ENCODE measurements at places on chromosomes 2 and 18. TPM values are rescaled to one million over a fixed set of nuclear protein-coding genes. Genes with fewer than 3 reads are reported as not detected.

Gene TLX2
- total RNA-seq, result 0.10 TPM

Gene RFX8
- total RNA-seq, result 0.21 TPM

Gene CHRND
- not detected for total RNA-seq

Gene KCNS3
- not detected for total RNA-seq

Gene PLEKHH2
- total RNA-seq, result 2.3 TPM

Gene VAPA
- total RNA-seq, result 370 TPM

Gene HTR2B
- total RNA-seq, result not detected

Gene IL37
- not detected for total RNA-seq

Measured in mononuclear cell (primary cell).